Astrocyte (in vitro differentiated cells and primary cell): ENCODE measurements at places on chromosomes 3 and 15.

DNA sequence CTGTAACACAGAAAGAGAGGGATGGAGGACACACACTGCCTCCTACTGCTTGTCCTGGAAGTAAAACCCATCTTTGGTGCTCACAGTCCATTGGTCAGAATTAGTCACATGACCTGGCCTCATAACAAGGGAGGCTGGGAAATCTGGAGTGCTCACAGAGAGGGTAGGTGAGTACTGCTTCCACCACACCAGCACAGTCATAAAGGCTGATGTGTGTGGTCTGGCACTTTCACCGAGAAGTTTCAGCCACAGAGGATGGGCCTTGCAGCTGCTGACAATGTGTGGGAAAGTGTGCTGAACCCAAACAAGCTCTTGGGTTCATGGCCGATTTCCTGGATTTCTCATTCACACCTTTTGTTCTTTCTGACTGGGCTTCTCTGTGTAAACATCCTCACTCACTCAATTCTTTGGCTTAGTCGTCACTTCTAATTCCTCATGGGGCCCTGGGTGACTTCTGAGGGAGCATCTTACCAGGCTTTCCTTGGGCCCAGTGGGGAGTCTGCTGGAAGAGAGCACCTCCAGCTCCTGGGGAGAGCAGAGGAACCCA lies 100.7 kb downstream of the ASB7 start:
- peak; percentile 94 for DNase-seq

- no peak for DNase-seq
Measured at GRCh38 chr3:46369675-46370132, 1.0 kb upstream of the CCR5 start.

GRCh38 chr3:29412110-29412509 lies 131.2 kb downstream of the RBMS3 start:
- DNase-seq: peak; percentile 30

DNA sequence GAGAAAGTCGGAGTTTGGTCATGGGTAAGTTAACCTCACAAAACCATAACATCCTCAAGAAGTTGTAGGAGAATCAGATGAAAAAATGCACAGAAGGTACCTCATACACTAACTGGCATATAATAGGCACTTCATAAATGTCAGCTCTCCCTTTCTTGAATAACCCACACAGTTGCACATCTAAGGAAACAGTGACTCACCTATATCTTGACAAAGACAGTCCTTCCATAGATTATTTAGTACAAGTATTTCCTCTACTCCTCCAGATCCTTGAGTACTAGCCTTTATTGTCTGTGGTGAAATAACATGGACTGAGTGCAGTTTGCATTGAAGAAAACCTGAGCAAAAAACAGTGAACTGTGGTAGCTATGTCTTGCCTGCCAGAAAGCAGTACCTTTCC lies 46.6 kb downstream of the MAGI1 start:
- peak; percentile 32 for DNase-seq

DNA sequence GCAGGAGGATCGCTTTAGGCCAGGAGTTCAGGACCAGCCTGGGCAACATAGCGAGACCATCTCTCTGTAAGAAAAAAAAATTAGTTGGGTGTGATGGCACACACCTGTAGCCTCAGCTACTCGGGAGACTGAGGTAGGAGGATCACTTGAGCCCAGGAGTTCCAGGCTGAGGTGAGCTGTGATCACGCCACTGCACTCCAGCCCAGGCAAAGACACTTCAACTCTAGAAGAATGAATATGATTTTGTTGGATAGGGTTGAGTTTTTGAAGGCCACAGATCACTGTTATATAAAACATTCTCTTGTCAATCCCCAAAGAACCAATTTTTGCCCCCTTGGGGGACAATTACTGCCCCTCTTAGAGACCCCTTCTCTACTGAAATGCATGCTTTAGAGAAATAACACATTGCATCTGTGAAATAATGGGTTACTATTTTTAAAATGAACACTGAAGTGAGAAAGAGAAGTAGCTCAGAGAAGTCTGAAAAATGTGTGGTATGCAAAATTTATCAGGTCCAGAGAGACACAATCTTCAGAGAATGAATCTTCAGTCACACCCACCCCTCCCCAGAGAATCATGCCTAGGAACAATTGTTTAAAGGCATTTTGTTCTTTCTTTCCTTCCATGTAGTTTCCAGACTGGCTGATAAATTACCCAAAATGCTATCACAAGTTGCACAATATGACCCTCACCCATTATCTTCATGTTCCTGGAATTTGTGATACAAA lies 42.7 kb downstream of the METTL6 start:
- DNase-seq: no peak

GRCh38 chr15:93298901-93299300 lies 209.9 kb upstream of the RGMA start:
- DNase-seq: no peak

DNA sequence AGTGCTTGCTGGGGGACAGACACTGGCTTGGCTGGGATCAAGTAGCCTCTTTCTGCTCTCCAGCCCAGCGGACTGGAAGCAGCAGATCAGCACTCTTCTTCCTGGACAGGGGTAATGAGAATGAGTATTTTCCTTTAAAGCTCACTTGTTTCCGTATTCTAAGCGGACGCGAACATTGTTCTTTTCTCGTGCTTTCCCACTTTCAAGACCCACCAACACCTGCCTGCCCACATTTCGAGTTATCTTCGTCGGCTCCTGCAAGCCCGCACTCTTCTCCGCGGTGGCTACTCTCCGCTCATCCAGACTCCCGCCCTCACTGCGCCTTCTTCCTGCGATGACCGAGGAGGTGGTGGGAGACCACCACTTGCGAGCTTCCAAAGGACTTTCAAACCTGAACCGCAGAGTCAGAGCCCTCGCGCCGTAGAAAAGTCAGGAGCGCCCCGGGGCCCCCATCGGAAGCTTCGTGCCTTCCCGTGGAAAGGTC lies 1.6 kb upstream of the PPM1L start:
- DNase-seq: peak; percentile 42

DNA sequence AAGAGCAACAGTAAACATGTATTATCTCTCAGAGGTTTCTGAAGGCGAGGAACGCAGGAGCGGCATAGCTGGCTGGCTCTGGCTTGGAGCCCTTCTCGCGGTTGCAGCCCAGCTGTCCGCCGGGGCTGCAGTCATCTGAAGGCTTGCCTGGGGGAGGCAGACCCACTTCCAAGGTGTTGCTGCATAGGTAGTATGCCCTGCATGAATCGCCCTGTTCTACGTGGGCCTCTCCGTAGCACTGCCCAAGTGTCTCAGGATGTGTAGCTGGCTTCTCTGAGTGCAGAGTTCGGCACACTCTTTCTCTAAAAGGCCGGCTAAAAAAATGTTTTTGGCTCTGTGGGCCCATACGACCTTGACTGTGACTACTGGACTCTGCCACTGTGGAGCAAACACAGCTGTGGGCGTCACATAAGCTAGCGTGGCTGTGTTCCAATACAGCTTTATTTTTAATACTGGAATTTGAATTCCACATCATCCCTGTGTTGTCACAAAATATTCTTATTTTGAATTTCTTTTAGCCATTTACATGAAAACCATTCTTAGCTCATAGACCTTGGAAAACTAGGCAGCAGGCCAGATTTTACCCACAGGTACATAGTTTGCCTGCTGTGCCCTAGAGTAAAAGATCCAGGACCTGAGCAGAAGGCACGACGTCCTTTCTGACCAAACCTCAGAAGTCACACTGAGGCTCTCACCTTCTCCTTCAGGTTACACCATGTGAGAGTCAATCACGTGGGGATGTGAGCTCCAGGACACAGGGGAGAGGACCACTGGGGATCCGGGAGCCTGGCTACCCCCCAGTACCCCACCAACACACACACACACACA lies 55.9 kb downstream of the PGPEP1L start:
- no peak for DNase-seq

DNA sequence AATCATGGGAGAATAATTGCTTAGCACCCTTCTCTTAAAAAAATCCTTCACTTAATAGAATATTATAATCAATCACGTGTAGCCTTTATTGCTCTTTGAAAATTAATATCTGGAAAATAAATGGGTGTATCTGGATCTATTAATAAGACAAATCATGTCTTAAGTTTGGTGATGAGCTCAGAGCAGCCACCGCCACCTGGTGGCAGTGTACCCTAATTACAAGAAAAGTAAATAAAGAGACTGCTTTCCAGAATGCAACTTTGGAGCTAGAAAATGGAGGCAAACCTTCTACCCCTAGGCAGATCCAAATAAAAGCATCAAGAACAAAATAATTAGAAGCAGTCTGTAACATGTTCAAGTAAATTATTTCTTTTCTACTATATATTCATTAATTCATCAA lies 43.5 kb downstream of the EPHB1 start:
- no peak for DNase-seq

DNA sequence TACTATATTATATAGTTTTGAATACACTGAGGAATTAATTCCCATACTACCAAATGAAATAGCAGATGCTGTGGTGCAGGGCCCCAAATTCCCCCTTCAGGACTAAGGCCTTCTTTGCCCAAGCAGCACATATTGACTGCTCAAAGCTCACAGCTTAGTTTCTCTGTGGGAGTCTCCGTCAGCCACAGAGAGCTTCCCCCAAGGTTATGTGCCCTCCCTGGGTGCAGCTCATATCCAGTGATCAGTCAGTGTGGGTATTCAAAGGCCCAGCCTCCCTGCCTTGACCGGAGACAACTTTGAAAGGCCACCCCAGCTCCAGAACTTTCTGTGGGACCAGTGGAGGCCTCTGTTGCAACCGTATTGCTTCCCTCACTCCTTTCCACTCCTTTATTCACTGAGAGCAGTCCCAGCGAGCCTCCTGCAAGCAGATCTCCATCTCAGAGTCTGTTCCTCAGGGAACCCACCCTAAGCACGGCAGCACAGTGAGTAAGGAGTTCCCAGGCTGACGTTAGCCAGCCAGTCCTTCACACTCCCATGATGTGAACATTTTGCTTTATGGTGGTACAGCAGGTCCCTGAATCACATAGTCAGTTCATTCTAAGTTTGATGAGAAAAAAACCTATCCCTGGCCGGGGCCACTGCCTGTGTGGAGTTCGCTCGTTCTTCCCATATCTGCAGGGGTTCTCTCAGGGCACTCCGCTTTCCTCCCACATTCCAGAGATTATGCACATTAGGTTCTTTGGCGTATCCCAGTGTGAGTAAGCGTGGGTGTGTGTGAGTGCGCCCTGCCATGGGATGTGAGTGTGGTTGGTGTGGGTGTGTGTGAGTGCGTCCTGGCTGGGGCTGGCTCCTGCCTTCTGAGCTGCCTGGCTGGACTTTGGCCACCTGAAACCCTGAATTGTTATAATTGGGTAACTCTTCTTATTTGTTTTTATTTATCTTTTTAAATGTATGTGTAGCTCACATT lies 64.4 kb upstream of the PPARG start:
- peak; percentile 93 for DNase-seq

DNA sequence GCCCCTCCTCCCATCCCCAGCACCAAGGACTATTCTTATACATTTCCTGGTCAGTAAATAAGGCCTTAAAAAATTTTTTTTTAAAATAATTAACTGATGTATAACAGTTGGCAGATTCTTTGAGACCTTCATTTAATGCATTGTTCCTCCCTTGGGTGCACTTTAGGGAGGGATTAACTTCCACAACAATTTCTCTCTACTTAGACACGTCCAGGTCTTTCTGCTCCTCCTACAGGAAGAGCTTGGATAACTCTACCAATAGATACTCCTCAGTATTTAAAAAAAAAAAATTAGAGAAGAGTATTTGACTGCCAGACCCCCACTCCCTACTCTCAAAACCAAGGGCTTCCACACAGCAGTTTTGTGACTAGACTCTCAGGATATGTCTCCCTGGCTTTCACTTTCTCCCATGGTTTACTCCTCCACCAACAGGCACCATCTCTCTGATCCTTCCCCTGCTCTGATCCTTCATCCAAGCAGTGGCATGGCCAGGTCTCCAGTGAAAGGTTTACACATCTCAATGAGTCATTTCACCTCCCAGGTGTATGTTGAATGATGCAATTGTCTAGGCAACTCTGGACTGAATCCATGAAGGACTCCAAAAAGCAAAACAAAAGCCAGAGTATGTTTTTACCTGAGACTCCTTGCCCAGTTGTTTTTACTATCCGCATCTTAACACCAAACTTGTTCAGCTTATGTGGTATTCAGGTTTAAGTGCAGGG lies 7.4 kb downstream of the ZIC4 start:
- no peak for DNase-seq

DNA sequence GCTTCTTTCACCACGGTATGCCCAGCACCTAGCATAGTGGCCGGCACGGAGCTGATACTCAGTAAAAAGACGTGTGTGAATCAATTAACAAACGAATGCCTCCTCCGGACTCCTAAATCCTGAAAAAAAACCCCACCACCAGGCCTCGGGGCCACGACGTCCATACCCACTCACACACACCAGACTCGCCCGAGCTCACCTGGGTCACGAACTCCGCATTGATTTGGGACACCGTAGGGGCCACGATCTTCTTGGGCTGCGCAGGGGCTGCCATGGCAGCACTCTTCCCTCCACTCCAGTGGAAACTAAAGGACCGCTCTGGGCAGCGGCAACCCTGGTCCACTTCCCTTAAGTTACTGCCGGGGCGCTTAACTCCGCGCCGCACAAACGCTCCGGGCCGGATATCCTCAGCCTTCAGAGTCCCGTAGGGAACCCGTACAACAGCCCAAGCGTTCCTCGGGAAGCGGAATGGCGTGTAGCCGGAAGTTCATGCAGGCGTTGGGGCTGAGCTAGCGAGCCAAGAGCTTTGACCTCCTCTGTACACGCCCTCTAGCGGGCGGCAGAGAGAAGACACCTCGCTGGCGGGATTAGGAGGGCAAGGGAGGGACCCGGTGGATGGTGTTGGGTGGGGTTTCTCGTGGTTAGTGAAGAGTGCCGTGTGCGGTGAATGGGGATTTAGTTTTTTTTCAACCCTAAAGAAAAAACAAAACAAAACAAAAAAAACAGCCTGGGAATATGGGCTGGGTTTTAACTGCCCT lies at the start of gene AQR:
Gene AQR, minus strand, starts transcription at position 403 of the 758 bp plus-strand sequence. Its CDS starts 129 bp downstream, at position 274.
- DNase-seq: peak; percentile 97

- DNase-seq: no peak
Measured at GRCh38 chr3:149792452-149793270, at the start of gene ANKUB1. TSS of gene ANKUB1 (minus strand) at chr3:149792554. CDS start at chr3:149792366, 188 bp downstream.

DNA sequence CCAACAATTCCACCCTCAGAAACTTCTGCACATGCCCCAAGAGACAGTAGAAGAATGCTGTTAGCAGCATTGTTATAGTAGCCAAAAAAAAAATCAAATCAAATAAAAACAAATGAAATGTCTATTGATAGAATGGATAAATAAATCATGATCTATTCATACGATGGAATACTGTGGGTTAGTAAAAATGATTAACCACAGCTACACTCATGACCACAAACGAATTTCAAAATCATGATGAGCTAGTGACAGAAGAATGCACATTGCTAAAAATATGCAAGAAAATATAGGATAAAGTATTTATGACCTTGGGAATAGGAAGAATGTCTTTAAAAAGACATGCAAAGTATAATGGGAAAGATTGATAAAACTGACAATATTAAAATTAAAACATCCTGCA lies 57.5 kb upstream of the ACAN start:
- DNase-seq: peak; percentile 55
